ENCODE measurements at places on chromosomes 1 and 21.

DNA sequence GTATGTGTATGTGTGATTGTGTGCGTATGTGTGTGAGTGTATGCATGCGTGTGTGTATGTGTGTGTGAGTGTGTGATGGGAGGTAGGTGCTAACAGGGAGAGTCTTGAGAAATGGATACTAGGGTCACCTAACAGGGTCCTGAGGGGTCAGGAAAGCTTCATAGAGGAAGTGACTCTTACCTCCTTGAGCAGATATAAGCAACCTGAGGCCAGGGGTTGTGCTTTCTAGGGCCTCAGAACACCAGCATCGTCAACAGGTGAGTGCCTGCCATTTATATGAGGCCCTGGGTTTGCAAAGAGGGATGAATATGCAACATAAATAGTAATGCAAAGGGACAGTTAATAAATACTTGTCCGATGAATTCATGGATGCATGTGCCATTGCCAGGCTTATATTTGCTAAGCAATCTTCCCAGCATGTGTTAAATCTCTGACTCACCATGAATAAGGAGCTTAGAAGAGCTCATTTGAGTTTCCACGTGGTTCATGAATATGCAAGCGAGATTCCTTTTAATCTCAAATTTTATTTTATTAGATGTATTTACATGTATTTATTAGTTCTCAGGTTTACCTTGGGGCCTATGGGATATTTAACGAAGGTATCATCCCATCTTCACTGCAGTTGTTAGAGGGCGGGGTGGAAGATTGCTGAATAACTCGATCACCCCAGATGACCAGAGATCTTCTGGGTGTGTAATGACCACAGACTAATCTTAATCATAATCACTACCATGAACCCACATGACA, 438.3 kb downstream of the CAMTA1 start:
- DNase-seq, result no peak

DNA sequence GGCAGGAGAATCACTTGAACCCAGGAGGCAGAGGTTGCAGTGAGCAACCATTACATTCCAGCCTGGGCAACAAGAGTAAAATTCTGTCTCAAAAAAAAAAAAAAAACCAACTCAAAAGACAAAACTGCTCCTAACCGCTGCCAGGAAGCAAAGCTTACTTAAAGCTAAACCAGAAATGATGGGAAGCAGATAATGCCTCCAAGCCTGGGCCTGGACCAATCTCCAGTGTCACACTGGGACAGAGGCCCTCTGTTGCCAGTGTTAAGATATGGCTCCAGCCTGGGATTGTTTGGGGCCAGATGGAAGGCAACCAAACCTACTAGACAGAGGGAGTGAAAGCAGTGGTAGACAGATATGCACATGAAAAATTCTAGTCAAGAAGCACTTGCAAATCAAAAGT, 36.9 kb downstream of the NSL1 start:
- no peak for DNase-seq

- no peak for DNase-seq
Measured at GRCh38 chr1:88528792-88529191, 155.3 kb upstream of the PKN2 start.

- peak; percentile 10 for DNase-seq
Measured at GRCh38 chr1:5915587-5916571, 76.3 kb downstream of the NPHP4 start.

- DNase-seq, result peak; percentile 98
Measured at GRCh38 chr1:98035602-98036002, 114.8 kb upstream of the DPYD start.

- no peak for DNase-seq
Measured at GRCh38 chr1:7422561-7422960, 348.5 kb upstream of the VAMP3 start.

GRCh38 chr1:96845464-96845863, 123.9 kb downstream of the PTBP2 start:
- no peak for DNase-seq

- DNase-seq, result no peak
Measured at GRCh38 chr1:62218604-62219003, 24.0 kb downstream of the L1TD1 start.

DNA sequence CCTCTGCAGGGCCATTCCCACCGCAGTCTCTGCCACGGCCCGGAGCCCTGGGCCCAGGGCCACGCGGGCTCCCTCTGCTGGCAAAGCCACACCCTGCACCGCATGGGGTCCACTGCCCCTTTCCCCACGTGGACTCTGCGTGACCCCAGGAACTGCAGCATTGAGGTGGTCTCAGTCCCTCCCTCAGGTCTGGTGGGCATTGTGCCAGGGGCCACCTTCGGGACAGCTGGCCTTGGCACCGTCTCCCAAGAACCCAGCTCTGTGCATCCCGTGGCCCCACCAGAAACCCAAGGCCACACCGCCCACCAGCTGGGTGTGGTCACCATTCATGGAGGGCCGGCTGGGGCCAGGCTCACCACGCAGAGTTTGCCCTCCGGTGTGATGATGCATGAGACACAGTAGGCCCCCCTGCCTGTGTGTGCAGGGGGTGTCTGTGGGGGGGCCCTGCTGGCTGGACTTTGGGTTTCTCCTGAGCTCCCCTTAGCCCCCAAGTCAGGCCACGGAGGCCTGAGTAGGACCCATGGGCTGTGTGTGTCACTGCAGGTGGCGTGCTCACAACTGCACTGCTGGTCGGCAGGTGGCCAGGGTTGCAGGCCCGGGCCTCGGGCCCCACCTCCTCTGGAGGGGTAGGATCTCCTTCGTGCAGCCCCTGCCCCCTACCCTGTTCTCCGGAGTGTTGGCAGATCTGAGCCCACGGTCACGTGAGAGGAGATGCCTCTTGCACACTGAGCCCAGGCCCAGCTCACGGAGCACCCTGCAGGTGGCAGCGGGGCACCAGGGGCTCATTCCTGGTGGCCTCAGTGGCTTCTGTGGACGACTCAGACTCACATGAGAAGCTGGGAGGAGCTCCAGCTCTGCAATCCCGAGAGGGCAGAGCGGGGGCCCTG, 5.8 kb downstream of the VWA1 start:
- DNase-seq, result no peak

DNA sequence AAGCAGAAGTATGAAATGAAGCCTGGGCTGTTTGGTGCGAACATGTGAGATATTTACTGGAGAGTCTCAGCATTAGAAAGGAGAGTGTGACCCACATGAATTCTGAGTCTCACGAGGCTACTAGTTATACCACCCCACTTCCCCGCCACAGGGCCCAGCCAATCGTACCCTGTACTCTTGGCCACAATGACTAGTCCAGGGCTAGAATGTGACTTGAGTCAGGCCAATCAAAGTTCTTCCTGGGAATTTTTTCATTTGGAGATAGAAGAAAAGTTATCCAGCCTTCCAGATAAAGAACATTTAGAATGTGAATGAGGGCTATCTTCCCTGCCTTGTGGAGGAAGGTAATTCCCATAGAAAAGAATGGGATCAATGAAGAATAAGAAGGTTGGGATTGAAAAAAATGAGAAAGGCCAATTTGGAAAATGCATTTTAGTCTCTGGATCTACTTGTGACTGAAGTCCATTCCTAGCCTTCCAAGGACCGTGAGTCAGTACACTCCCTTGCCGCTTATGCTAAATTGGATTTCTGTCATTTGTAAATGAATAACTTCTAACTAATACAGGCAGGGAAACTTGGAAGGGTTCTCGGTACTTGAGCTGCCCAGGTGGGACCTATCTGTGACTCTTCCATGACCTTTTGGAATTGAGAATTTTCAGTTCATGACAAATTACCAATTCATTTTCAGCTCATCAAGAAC, 12.3 kb upstream of the RIMKLA start:
- DNase-seq, result no peak
